ENCODE measurements at places on chromosomes 3 and 15.

DNA sequence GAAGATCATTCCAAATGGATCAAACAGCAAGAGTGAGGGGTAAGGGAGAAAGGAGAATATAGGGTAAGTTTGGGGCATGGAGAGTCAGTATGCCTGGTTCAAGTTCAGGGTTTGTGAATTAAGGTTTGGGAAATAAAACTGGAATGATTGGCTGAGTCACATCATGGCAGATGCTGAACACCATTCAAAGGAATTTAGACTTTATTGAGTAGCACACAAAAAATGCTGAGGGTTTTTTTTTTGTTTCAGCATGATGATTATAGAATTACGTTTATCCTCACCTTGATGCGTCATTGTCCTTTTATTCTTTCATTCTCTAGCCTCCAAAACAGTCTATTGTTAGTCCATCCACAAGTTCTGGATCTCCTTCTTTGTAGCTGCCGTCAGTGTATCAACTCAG, 220.0 kb upstream of the UMPS start:
- no peak for DNase-seq

DNA sequence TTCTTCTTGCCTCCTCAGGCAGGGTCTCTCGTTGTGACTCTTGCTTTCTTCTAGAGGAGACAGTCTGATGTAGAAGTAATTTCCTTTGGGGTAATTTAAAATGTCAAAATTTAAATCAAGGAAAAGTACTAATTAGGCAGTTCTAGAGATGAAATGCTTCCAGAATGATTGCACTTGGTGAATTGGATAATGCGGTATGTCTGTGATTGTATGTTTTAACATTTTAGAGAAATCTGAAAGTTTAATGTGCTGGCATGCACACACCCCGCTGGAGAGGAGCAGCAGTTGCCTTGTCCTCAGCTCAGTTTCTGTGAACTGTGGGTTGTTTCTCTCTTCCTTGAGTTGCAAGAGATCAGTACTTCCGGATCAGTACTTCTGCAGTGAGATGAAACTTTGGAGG, 322.9 kb upstream of the CTDSPL start:
- DNase-seq, result no peak

GRCh38 chr3:188472336-188472735, 318.4 kb downstream of the LPP start:
- no peak for DNase-seq

DNA sequence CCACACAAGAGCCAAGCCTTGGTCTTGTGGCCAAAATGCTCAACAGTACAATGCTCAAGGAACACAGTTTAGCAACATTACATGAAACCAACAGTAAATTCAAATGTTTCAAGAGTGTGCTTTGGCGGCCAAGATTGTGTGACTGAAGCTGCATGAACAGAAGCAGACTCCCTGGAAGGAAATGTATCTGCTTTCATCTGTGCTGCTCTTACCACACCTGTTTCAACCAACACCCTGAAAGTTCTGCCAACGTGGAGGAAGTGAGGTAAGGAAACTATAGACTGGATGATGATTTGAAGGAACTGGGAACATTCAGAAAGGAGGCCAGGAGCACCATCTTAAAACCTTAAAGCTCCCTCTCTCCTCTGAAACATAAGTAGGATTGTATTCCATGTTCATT, 55.7 kb downstream of the MB21D2 start:
- DNase-seq, result no peak

- DNase-seq, result peak; percentile 38
Observed at GRCh38 chr3:124260206-124260915, 268.4 kb upstream of the ROPN1 start.

- DNase-seq, result no peak
Observed at GRCh38 chr3:188722963-188723362, 448.8 kb upstream of the TPRG1 start.

- no peak for DNase-seq
Observed at GRCh38 chr3:45933591-45933990, 9.7 kb upstream of the CXCR6 start.

- no peak for DNase-seq
Observed at GRCh38 chr3:193798051-193798450, 205.0 kb downstream of the OPA1 start.

- no peak for DNase-seq
Observed at GRCh38 chr15:19973718-19974117, 567.9 kb downstream of the GOLGA6L6 start.

DNA sequence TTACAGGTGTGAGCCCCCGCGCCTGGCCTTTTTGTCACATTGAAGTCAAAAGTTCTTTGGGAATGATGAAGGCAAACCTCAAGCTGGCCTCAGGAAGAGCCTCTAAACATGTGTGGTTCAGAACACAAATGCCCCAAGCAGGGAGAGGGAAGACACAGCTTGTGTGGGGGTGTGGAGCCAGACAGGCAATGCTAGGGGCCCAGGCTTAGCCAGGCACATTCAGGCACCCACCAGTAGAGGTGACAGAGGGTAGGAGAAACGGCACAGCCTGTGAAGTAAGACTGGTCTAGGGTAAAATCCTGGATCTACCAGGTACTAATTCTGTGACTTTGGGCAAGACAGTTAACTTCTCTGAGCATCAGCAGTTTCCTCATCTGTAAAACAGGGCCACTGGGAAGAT, 3.5 kb downstream of the HDC start:
- no peak for DNase-seq

- no peak for DNase-seq
Observed at GRCh38 chr3:172616031-172616461, 92.8 kb upstream of the TNFSF10 start.

- no peak for DNase-seq
Observed at GRCh38 chr3:38268087-38268486, 2.5 kb downstream of the SLC22A13 start.

DNA sequence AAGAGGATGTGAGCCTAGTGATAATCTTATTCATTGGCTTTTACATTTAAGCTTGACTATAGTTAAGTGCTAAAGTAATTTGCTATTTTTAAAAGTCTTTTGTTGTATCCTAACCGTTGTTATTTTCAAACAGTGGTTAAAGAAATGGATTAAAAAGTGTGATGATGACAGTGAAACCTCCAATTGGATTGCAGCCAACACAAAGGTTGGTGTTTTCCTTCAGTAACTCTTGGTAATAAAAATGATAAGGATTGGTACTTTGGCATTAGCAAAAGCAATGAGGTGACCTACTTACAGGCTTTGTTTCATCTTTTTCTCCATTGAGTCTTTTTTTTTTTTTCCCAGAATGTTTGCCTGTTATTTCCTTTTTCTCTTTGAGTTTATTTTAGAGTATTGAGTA, 87.5 kb upstream of the GOLGA6B start:
- no peak for DNase-seq

DNA sequence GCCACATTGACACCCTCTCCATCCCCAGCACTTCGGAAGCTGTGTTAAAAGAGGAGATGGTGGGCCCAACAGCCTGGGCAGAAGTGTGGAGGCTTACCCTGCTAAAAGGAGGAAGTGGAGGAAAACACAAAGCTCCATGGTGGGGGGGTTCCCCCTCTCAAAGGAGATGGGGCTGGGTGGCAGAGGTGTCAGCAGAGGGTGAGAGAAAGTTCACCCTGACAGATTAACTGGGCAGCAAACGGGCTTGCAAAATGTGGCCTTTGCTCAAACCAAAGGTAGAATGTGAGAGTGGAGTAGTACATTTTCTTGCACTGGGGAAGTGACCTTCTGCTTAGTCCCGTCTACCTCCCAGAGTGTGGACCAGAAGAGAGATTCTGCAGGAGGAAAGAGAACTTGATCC, 44.7 kb downstream of the MYO1E start:
- no peak for DNase-seq

DNA sequence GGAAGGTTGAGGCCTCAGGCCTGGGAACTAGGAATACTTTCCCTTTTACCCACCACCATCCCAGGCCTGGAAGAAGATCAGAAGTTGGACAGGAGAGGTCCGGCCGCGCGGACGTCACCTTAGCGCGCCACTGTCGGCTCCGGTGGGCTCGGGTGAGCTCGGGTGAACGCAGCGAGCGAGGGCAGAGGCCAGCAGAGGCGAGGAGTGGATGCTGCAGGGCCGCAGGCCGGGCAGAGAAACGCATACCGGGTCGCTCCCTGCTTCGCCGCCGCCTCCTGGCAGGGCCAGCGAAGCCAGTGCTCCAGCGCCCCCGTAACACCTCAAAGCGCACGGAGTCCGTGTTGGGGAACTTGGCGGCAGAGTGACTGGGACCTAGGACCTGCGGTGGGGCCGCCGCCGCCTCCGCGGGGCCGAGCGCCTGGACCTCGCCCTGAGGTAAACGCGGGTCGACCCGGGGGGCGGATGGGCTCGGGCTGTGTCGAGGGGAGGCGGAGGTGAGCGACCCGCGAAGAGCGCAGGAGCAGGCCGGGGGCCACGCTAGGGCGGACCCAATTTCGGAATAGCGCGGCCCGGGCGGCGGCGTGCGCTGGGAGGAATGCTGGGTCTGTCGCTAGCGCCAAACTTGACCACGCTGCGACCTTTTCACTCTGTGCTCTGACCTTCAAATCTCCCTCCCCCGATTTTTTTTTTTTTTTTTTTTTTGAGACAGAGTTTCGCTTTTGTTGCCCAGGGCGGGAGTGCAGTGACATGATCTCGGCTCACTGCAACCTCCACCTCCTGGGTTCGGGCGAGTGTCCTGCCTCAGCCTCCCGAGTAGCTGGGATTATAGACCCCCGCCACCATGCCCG, 1.6 kb downstream of the CYP11A1 start:
- no peak for DNase-seq

GRCh38 chr3:51388286-51389029, 2.6 kb upstream of the RBM15B start:
- DNase-seq, result peak; percentile 84

- no peak for DNase-seq
Observed at GRCh38 chr3:150097588-150097890, 126.8 kb upstream of the PFN2 start.

GRCh38 chr3:11914651-11915050, 68.0 kb upstream of the TAMM41 start:
- DNase-seq, result peak; percentile 17

GRCh38 chr15:63979262-63979793, 67.0 kb downstream of the DAPK2 start:
- DNase-seq, result no peak

- DNase-seq, result no peak
Observed at GRCh38 chr3:179603831-179604230, 607 bp downstream of the MRPL47 start.

DNA sequence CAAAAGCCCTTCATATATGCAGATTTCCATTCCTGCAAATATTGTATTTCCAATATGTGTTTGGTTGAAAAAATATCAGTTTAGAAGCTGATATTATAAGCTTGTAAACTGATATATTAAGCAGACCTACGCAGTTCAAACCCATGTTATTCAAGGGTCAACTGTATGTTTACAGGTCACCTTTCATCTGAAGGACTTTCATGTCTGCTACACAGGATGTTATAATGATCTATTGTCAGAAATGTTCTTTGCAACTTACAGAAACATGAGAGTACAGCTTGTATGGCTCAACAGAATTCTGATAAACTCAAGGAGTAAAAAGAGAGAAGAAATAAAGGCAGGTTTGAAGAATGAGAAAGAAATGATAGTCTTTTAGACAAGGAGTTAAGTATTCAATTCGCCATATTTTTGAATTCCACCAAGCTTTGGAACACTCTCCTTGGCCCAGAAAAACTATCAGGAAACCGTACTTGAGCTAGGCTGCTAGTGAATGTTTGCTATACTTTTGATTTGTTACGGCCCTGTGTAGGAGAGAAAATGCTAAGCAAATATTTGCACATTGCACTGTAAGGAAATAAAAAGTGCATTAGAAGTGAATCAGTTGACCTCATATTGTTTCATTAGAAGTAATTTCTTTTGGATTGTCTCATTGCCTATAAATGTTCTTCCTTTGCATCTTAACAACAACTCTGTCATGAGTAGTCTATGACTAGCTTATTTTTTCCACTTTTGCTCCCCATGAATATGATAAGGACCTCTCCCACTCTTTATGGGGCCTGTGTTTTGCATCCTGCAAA, 81.2 kb downstream of the NEK11 start:
- DNase-seq, result peak; percentile 41

- DNase-seq, result no peak
Observed at GRCh38 chr3:50125541-50126286, 29.4 kb upstream of the SEMA3F start.

DNA sequence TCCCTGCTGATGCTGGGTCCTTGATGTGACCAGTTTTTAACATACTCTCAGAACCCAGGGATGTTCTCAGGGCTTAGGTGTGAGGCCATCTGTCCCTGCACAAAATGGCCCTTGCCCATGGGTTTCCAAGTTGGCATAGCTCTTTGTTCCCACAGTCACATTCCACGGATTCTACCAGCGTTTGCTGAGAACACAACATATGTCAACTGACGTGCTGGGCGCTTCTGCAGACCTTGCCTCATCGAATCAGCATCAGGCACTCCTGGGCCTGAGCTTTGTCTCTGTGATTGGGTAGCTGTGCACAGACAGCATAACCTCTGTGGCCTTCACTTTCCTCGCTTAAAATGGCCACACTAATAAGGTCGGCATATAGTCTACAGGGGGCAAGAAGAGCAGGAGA, 69.0 kb downstream of the MGLL start:
- DNase-seq, result no peak

- DNase-seq, result peak; percentile 62
Observed at GRCh38 chr3:150308481-150309256, 99.4 kb upstream of the TSC22D2 start.
